NCI-H187 (cell line): ENCODE measurements at places on chromosomes 2 and 18.

- no peak for DNase-seq
These were observed 81.0 kb downstream of the SPRED2 start for GRCh38 chr2:65351234-65351947.

DNA sequence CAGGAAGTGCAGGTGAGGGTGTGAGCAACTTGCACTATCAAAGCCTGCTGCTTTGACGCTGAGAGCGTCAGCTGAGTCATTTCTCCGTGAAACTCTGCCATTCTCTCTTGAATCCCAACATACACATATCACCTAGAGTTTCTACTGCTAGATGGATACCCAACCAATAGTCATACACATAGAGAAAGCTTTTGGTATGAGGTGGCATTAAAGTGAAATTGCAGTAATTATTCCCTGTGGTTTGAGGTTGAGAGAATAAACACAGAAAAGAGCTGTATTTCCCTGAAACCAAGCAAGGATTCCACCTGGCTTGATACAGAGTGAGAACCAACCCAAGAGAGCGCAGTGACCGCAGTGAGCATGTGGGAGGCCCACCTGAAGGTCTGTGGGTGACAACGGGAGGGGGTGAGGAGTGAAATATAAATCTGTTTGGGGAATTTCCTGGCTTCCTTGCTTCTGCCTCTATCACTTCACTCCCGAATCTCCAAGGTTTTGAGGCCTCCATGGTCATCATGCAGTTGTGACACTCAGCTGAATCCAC lies 28.8 kb upstream of the TMEM18 start:
- DNase-seq, result no peak

DNA sequence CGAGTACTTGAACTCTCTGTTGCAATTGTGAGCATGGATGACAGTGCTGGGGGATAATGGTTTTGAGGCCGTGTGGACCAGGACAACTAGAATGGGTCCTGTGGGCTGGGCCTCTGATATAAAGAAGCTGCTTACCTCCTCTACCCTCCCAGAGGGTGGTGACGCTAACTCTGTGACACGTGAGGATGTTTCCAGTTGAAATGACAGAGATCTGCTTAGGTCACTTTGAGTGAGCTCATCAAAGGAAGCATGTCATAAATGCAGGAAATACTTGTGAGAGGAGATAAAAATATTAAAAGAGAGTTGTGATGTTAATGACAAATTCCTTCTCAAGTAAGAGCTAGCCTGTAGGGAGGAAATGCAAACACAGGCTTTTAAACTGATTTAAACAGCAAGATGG lies 16.4 kb downstream of the RMC1 start:
- DNase-seq, result no peak

GRCh38 chr2:100278986-100279385 lies 43.3 kb downstream of the LONRF2 start:
- DNase-seq, result no peak

DNA sequence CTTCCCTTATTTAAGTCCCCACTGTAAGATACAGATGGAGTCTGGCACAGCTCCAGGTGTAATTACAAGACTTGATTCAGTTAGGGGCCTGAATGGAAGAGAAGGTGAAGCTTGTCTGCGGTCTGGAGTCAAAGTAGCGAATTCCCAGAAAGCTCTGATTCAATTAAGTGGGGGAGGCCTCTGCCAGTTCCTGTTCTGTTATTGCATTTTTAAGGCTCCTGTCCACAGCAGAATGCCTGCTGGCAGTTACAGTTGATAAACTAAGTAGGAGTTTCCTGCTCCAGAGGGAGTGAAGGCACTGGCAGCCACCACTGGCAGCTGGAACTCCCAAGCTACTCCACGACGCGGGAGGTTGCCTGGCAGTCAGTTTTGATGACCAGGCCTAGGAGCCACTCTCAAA lies 181.1 kb downstream of the SOCS6 start:
- DNase-seq, result no peak

DNA sequence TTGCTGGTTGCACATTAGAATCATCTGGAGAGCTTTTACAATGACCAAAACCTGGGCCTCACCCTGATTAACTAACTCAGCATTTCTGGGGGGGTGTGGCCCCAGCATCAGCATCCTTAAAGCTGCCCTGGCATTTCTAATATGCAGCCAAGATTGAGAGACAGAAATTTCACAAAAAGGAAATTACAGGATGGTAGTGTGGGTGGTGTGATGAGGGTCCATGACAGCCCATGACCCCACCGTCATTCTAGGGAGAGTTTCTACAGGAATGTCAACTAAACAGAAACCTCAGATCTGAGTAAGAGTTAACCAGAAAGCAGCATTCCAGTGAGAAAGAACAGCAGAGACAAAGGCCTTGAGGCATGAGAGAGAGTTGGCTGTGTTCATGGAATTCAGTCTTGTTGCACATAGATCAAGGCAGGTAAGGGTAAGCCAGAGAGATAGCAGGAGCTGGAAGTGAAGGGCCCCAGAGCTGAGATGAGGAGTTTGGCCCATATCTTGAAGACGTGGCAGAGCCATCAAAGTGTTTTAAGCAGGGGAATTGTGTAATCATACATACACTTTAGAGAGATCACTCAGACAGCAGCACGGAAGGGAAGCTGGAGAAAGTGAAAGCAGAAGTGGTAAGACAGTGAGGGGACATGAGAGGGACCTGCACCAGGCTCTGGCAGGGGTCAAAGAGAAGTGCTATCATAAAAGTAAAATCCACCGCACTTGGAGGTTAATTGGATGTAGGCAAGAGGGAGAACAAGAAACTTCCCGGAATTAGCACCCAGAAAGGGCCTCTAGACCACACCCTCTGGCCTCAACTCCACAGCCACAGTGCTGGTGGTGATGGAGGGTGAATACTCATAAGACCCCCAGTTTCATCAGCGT lies 7.8 kb upstream of the TRABD2A start:
- no peak for DNase-seq

DNA sequence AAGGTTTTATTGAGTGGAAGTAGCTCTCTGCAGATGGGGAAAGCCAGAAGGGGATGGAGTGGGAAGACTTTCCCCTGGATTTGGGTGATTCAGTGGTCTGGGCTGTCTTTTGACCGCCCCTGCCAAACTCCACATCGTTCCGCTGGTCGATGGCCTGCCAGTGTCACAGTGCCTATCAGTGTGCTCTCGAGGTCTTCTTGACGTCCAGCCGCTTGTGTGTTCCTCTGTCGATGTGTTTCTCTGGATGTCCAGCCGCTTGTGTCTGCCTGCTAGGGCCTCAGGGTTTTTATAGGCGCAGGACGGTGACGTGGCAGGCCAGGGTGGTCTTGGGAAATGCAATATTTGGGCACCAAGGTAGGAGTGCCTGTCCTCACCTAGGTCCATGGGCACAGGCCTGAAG lies 1371.4 kb upstream of the PIK3C3 start:
- DNase-seq, result no peak

DNA sequence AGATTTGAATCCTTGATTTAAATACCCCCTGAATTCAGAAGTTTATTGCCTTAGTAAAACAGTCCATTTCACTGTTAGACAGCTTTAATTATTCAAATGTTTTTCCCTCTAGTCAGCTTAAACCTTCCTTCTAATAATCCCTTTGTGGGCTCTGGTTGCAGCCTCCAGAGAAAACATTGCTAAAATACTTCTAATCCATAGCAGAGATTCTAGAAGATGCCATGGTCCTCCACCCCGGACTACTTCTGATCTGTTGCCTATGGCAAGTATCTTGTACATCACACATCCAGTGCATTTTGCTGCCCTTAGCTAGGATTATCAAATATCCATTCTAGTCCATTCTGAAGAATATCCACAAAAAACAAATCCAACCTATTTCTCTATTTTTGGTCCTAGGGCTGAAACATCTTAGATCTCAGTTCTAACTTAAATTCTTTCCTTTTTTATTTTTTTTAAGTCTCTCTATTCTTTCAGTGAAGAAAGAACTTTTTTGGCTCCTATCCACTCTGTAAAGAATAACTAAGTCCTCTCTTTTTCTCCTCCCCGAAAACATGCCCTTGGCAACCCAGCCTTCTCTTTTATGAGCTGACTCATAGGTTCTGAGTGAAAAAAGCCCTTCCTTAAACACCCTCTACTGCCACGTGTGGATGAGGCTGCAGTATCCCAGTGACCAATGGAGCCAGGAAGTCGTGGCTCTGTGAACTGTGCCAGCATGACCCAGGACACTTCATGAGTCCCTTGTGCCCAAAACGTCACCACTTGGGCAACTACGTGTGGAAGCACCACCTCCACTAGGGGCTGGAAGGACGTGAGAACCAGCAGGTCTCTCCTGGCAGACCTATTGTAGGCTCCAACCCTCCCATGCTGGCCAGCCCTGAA lies 349.8 kb downstream of the TNS1 start:
- no peak for DNase-seq
